ENCODE measurements at places on chromosomes 6 and 20.
A peak's percentile ranks its signal among the peaks of the same experiment; 100 is the strongest.

DNA sequence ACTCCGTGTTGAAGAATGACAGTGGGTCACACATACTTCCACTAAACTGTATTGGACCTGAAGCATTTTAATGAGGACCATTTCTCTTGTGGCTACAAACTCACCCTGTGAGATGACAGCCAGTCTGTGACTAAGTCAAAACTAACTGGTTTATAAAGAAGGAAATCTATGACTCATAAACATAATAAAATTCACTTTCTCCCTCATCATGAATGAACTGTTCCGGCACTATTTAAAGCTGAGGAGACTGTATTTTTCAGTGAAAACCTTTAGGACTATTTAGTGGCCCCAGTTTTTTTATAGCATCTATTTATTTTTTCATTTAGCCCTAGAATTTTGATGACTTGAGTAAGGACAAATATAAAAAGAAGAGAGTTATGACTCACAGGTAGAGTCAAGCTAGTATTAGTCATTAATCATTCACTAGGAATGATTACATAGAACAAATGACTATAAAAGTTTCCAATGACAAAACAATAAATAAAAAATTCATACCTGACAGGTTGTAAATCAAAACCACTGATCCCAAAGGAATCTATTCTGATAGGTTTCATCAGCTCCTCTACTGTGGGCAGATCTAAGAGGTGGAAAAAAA is 34.2 kb downstream of the CEP162 start:
- DNase-seq: no peak

DNA sequence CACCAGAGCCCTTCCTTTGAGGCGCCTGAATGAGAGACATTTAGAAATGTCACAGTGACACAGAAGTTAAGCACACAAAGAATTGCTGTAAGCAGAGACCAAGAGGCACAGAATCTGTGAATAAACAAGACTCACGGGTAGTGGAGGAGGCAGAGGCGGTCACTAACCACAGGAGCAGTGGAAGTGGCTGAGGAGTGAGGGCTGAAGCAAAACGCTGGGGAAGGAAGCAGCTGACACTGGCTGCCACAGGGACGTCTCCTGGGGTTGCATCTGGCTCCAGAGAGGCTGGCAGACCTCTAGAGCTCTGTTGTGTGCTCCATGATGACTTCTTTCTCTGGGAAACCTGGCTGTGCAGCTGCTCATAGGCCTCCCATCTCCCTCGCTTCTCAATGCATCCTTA is 65.0 kb upstream of the SLC2A12 start:
- peak; percentile 56 for DNase-seq

DNA sequence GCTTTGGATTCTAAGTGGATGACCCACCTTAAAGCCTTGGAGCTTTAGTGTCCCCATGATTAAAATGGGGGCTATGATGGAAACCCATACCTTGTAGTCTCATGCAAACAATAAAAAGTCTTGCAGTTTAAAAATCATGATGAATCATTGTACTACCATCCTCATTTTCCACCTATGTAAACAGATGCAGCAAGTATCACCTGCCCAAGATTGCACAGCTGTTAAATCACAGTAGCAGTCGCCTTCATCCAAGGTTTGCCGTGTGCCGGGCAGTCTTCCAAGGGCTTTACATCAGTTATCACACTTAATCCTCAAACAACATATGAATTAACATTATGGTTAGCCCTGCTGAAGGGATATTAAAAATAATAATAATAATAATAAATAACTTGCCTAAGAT is 210.3 kb downstream of the FOXA2 start:
- DNase-seq: no peak

GRCh38 chr6:167350731-167351655 is 26.1 kb downstream of the TTLL2 start:
- peak; percentile 88 for DNase-seq

DNA sequence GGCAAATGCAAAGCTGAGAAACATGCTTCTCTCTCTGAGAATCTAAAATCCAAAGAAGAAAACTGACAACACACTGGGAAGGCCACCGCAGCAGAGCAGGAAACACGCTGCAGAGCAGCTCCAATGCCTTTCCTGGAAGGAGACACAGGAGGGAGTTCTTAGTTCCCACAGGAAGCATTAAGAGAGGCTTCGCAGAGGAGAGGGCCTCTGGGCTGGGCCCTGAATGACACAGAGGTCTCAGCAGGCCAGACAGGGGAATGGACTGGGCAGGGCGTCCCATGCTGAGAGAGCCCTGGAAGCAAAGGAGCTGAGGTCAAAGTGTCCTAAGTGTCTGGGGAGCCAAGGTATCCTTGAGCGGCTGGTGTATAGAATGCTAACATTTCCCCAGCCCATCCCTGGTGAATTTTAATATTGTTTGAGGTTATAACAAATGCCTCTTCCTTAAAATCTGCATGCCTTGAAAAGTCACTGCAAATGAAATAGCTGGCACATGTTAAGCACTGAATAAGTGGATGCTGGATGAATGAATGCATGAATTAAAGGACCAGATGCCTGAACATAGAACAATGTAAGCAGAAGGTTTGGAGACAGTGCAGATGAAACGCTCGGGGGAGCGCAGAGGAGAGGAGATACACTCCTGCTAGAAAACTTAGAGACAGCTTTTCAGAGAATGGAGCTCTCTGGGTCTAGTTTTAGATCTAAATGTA is 110.0 kb upstream of the SYNDIG1 start:
- no peak for DNase-seq

DNA sequence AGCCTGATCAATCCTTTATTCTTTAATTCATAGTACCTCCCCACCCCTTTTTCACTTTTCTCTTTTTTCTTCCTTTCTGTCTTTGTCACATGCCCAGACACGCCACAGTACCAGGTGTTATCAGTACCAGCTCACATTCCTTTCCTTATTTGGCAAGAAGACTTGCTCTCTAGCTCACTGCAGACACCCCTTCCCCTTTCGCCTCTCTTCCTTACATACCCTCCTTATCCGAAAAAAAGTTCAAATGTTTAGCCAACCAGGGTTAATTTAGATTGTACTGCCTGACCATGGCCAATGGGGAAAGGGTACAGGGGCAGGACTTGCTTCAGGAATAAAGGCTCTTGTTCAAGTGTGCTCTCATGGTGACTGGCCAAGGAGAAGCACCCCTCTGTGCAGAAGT is 9.3 kb upstream of the SIRPB2 start:
- no peak for DNase-seq

GRCh38 chr6:77180326-77180725 is 283.0 kb downstream of the HTR1B start:
- no peak for DNase-seq

DNA sequence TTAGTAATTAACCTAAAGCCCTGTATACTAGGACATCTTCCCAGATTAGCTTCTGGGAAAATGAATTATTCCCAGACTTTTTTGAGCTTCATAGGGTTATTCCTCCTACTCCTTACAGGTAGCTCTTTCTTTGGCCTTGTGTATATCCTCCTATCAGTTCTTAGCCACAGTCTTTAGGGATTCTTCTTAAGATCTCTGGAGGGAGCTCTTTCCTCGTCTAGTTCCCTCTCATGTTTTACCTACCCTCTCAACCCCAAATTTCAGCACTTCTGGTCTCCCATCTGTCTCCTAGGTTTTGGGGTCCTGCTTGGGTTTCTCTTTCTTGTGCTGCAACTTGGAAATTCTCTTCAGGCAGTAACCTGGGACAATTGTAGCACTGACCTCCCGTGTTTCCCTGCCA is 46.4 kb upstream of the SLC35B3 start:
- peak; percentile 22 for DNase-seq

DNA sequence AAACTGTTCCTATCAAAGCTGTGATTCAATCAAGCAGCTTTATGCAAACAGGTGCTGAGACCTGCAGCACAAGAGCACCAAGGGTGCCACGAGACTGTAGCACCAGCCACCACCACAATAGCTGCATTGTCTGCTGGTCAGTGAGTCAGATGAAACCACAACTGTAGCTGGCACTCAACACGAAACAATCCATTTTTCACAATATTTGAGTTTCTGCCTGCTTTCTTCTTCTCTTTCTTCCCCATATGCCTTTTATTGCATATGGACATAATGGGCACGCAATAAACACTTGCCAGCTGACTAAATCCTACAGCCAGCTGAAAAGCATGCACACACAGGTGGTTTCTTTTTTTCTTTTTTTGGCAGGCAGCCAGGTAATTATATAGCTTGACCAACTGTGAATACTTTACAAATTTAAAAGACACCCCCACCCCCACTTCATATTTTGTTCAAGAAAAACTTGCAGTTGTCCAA is 16.6 kb downstream of the SLC2A12 start:
- DNase-seq: no peak

DNA sequence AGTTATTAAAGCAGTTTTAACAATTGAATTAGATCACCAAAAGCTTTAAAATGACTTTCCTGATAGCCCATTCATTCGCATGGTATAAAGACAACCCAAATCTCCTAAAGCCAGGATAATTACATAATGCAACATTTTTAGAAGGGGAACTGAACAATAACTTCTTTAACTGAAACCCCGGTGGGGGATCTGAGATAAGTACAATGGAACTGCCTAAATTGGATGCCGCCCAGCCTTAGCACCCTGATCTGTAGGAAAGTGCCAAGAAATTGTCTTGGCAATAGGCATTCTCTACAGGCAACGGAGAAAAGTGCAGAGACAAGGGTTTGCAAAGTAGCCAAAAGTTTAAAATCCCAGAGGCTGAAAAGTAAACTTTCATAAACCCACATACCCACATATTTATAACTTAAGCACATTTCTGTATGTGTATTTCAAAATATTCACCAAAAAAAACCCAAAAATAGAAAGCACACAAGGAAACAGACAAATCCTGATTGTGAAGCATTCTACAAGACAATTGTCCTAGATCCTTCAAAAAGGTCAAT is 98.8 kb upstream of the BEND6 start:
- DNase-seq: no peak

DNA sequence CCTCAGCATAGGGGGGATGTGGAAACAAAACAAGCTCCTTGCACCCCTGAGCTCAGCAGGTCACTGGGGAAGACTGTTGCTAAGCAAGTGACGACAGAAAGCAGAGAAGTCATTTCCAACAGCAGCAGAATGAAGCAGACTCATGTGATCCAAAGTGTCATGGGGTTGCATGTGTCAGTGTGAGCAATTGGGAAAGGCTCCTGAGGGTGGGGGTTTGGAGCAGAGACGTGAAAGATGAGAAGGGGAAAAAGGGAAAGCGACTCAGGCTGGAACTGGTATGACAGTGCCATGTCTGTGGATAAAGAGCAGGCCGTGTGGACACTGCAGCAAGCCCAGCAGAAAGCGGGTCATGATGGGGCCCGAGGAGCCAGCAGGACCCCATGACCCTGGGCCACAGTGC is 363.9 kb downstream of the PREX1 start:
- DNase-seq: no peak

- no peak for DNase-seq
These were observed 90.4 kb upstream of the HIVEP1 start for GRCh38 chr6:11921751-11922150.

DNA sequence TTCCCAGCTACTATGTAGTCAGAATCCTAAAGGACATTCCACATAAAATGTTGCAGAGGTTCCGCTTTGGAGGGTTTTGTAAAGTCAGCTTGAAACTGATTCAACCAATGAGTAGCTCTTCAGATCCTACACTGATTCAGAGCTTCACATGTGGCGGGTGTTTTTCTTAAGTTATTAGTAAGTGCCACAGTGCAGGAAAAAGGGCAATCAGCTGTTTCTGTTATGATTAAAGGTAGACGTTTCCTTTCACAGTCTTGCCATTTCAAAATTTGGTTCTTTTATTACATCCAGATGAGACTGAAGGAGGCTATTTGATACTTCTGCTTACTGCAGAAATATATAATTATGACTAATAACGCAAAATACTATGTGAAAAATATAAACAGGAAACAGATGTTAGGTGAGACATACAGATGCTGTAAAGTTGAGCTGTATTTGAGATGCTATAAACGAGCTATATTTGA is 443.9 kb downstream of the CDKAL1 start:
- DNase-seq: no peak

- DNase-seq: peak; percentile 44
These were observed 19.0 kb downstream of the RNF24 start for GRCh38 chr20:3996399-3996798.

GRCh38 chr20:13800728-13801134 is 15.9 kb downstream of the NDUFAF5 start:
- peak; percentile 14 for DNase-seq

DNA sequence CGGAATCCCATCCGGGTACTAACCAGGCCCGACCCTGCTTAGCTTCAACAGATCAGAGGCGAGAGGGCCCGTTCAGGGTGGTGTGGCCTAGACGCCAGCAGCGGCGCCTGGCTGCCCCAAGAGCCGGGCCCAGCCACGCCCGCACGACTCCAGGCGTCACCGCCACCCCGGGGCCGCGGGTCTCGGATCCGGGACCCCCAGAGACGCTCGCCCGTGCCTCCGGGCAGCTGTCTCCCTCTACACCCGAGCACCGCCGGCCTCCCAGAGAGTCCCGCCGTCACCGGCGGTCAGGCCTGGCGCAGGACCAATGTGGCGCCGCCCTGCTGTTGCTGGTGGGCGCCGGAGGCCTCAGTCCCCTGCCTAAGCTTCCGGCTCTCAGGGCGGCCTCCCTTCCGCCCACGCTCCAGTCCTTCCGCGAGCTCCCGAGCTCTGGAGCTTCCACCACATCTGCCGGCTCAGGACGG is 441.2 kb upstream of the DEFB115 start:
- DNase-seq: no peak

DNA sequence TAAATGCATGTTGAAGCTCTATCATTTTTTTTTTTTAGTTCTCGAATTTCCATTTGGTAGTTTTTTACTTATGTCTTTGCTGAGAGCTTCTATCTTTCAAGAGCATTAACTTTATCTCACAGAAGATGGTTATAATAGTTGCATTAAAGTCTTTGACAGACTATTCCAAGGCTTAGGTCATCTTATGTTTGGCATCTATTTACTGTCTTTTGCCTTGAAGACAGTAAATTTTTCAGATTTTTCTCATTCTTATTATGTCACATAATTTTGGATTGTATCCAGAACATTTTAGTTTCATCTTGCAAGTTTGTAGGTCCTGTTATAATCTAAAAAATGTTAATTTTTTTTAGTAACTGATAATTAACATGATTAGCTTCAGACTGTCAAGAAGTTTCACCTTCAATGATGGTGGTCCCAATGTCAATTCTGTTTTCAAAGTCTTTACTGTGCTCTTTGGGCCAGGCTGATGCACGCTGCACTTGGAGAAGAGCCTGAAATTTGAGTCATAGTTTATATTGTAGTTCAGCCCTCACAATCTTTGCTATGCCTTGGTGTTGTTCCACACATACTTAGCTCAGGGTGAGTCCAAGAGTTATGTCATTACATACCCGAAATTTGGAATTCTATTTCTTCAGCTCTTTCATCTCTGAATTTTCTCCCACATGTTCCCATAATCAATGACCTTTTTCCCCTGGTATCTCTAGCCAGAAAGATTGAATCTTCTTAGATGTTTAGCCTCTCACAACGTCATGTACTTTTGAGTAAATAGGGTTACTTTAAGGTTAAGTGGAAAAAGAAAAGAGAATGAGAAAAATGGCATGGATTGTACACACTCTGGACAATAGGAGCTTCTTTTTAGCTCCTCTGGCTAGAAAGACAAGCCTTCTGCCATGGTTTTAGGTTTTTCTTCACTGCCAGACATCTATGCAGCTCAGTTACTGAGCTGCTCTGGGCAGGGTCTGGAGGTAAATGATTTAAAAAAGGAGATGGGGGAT is 110.3 kb upstream of the BTBD3 start:
- no peak for DNase-seq

All from NCI-H524 (cell line).